ENCODE measurements at places on chromosomes 3 and 15.

DNA sequence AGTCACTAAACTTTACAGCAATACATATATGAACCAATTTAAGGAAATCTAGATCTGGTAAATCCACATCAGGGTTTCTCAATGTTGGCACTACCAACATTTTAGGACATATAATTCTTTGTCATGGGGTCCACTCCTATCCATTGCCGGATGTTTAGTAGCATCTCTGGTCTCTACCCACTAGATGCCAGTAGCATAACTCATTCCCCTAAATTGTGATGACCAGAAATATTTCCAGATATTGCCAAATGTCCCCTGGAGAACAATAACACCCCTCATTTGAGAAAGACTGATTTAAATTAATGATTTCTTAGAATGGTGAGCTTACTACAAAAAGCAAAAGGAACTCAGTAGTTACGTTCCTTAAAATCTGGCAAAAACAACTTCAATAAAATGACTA lies 23.1 kb upstream of the ANKRD28 start:
- DNase-seq: no peak

- no peak for DNase-seq
Observed at GRCh38 chr3:18443665-18444594, 18.8 kb upstream of the SATB1 start.

- DNase-seq: no peak
Observed at GRCh38 chr15:53513431-53513830, 246.0 kb downstream of the WDR72 start.

DNA sequence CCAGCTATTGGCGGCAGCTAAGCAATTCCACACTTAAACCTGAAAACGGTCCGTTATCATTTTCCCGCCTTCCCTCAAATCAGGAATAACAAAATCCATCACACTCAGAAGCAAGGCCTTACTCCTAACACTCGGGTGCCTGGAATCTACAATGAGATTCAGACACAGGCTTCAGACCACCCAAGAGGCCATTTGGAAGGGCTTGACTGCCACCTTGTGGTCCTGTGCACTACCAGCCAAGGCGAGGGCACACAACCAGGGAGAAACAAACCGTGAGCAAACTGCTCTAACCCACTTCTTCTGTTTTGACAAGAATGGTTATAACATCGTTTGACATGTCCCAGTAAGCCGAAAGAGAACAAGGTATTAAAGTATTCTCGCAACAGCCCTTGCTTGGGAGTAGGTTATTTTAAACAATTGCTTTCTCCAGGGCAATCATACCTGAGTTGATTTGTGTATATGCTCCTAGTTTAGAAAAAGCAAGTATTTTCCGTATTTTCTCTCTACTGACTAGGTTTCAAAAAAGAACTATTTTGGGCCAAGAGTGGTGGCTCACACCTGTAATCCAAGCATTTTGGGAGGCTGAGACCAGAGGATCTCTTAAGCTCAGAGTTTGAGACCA lies 40.1 kb upstream of the TAFA4 start:
- DNase-seq: peak; percentile 24

- no peak for DNase-seq
Observed at GRCh38 chr3:153577059-153577736, 415.2 kb downstream of the RAP2B start.

GRCh38 chr3:97990624-97991292 lies 18.5 kb upstream of the RIOX2 start:
- DNase-seq: no peak

GRCh38 chr3:10272977-10273376 lies 19.8 kb downstream of the GHRL start:
- DNase-seq: no peak

- no peak for DNase-seq
Observed at GRCh38 chr15:80977627-80978036, 12.0 kb downstream of the MESD start.

GRCh38 chr3:103512595-103512994 lies 1077.8 kb downstream of the ZPLD1 start:
- DNase-seq: no peak

Data from stimulated activated CD8-positive, alpha-beta memory T cell treated with anti-CD3 and anti-CD28 coated beads, Interleukin-15, amount 100 ng/mL, for 48 hours (primary cell).